ENCODE measurements at places on chromosomes 4 and X.

DNA sequence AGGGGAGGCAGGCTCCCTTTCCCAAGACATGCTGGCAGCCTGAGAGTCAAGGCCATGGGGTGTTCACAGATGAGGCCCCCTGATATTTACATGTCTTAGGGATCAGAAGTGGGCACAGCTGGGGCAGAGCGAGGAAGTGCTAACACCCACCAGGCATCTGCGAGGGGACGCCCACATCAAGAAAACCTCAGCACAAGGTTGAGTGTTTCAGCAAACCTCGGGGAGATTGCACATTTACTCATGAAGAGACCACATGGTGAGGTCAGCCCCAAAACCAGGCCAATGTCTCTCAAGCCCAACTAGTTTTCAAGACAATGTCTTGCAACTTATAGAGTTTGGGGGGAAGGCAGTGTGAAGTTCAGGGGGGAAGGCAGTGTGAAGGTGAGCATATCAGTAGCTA is 55.2 kb downstream of the CLNK start:
- DNase-seq, result no peak

DNA sequence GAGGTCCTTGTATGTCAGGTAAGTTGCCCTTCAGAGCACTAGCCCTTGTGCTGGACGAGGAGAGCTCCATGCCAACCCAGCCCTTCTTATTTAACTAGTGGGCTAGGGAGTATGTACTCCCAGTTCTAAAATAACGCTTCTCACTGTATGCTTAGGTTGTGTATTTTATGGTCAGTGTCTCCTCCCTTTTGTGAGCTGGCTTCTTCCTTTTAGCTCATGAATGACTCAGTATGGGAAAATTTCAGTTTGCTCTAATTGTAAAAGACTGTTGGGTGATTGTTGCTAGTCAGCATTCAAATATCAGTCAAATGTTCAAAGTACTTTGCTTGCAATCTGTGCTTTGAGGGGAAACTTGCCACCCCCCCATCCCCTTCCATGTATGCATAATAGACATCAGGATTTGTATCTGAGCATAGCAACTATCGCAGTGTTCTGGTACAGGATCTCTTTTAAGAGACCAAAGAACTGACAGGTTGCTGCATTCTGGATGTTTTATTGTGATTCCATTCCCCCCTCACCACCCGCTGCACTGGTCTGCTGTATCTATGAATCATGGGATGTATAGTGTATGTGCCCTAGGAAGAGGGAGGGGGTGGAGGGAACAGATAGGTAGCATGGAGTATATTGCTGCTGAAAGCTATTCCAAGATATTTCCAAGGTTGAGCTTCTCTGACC is 34.7 kb downstream of the DLG3 start:
- no peak for DNase-seq

- no peak for DNase-seq
Observed at GRCh38 chrX:106955004-106955772, 35.0 kb downstream of the CLDN2 start.

GRCh38 chr4:152849350-152849749 is 69.6 kb downstream of the ARFIP1 start:
- no peak for DNase-seq

Measured in GM12864 (cell line).